ENCODE measurements at places on chromosomes 6 and 20.

DNA sequence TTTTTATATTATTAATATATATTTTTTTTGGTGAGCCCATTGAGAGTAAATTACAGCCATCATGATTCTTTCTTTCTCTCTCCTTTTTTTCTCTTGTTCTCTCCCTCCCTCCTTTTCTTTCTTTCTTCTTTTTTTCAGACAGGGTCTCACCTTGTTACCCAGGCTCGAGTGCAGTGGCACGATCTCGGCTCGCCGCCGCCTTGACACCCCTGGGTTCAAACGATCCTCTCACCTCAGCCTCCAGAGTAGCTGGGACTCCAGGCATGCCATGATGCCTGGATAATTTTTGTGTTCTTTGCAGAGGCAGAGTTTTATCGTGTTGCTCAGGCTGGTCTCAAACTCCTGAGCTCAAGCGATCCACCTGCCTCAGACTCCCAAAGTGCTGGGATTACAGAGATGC, 1.6 kb downstream of the CCDC170 start:
- DNase-seq: no peak

- DNase-seq: peak; percentile 69
These were observed 27.7 kb downstream of the CST9L start for GRCh38 chr20:23540624-23541023.

DNA sequence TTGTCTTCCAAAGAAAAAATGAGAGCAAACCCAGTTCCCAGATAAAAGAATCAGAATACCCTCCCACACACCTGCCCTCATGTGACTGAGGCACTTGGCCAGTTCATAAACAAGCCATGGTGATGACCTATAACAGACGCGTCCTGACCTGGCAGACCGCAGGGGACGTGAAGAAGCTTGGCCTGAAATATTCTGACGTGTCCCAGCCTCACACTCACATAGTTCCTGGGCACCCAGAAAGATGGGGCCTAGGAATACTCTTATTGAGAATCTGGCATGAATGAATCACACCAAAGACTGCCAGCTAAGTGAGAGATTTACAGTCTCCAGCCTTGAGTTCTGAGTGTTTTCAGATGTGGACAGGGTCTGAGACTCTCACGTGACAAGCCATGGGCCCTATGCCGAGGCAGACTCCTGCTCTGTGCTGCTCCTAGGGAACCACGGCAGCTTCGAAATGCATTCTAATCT, 17.2 kb upstream of the MAP3K4 start:
- no peak for DNase-seq

GRCh38 chr6:99790679-99791078, 184.0 kb downstream of the PRDM13 start:
- DNase-seq: no peak

DNA sequence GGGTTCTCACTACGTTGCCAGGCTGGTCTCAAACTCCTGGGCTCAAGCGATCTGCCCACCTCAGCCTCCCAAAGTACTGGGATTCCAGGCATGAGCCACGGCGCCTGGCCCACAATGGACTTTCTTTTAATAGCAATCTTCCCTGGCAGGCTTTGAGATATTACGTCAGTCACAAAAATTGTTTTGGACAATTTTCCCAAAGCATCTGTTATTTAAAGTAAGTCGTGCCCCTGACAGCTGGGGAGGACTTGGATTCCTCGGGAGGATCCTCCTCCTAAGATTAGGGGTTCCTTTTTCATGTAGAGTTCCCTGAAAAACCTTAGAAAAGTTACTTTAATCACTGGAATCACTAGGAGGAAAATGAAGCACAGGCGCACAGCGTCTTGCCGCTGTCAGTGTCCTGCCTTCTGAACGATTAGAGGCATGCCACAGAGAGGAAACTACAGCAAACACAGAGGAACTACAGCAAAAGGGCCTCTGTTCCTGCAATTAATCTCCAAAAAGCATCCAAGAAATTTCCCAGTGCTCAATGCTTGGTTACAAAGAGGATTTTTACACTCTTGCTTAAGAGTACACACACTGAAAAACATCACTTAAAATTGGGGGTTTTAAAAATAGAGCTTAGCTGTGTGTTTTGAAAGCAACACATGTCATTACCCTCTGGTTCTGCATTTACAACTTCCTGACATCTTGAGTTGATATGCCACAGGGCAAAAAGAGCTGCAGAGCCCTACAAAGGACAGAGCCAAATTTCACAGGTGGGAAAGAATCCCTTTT, 4.5 kb downstream of the ACSS1 start:
- DNase-seq: peak; percentile 17

DNA sequence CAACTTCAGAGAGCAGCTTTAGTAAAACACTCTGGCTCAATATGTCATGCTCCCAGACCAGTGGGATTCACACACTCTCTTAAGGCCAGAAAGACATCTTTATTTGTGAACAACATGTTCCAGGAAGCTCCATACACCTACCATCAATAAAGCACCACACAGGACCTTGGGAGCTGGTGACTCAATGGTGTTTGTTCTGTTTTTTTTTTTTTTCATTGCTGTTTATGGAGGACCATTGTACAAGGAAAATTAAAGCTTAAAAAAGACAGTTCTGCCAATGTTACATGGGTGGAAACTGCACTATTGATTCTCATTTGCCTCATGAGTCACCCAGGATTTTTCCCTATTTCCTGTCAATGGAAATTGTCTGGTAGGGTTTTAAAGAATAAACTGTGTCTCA, 36.3 kb upstream of the TENT5A start:
- DNase-seq: no peak

- DNase-seq: no peak
These were observed 116.0 kb downstream of the PXDC1 start for GRCh38 chr6:3635482-3635881.

GRCh38 chr6:37551867-37552266, 52.2 kb upstream of the CCDC167 start:
- no peak for DNase-seq

DNA sequence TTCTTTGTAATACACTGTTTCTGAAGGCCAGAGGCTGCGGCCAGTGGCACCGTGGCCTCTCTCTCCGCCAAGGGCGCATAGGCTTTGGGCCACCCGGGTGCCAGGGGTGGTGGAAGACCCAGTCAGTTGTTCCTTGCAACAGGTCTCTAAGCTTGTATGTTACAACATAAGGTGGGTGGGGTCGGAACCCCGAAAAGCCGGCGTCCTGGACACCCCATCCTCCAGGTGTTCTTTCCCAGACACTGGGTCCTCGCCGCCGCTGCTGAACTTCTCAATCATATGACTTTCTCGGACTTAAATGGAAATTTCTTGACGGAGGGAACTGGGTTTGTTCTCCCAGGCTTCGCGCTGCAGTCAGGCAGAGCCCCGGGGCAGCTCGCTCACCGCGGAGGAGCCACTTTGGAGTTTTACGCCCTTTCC, 983 bp upstream of the KCNQ5 start:
- no peak for DNase-seq

DNA sequence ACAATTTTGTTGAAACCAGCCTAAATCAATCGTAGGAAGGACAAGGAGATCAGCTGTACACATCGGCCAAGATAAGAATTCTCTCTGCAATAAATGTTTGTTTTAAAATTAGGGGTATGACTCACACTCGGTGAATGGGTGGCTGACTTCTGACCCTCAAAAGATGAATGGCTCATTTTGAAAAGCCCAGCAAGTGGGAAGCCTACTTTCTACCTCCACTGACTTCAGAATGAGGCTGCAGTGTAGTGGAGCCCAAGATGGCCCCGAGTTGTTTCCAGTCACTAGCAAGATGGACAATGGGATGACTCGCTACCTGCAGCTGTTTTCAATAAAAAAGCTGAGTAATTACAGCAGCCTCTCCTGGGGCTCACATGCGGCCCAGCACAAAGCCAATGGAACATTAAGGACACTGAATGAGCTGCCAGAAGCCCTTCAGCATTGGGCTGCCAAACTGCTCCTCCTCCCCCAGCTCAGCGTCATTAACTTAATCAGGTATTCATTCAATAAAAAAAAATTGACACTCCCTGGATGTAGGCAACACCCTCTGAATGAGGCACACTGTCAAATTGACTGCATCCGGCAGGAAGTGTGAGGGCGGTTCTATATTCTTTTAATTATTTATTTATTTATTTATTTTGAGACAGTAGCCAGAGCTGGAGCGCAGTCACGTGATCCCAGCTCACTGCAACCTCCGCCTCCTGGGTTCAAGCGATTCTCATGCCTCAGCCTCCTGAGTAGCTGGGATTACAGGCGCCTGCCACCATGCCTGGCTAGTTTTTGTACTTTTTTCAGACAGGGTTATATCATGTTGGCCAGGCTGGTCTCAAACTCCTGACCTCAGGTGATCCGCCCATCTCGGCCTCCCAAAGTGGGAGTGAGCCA, 107.3 kb downstream of the GMPR start:
- DNase-seq: peak; percentile 29

DNA sequence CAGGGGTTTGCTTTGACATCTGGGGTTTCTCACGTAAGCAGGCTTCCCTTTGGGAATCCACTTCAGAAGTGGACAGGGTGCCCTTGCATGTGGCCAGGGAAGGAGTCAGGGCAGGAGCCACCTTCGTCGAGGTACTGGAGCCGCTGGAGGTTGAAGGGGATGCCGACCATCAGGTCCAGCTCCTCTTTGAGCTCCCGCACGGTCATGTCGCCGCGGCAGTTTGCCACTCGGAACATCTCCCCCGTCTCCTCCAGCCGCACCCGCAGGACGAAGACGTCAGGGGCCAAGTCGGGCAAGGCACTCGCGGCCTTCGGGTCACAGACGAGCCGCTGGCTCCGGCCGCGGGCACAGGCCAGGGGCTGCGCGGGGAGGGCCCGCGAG, 360 bp downstream of the ANKRD60 start:
- DNase-seq: no peak

- DNase-seq: no peak
These were observed 150.6 kb downstream of the RALGAPA2 start for GRCh38 chr20:20561841-20562240.

Measured in PC-9 (cell line).